ENCODE measurements at places on chromosomes 2 and 18. TPM values are rescaled to one million over a fixed set of nuclear protein-coding genes. Genes with fewer than 3 reads are reported as not detected.

IGFBP5 gene
- total RNA-seq: not detected

VIL1 gene
- total RNA-seq: 0.69 TPM

CDH2 gene
- total RNA-seq: not detected

LYPD6 gene
- not detected for total RNA-seq

POMC gene
- 4.2 TPM for total RNA-seq

PSMA8 gene
- 0.56 TPM for total RNA-seq

KCNK3 gene
- total RNA-seq: not detected

CTAGE1 gene
- not detected for total RNA-seq

UBXN4 gene
- total RNA-seq: 116 TPM

SERPINB10 gene
- total RNA-seq: not detected

GKN2 gene
- not detected for total RNA-seq

NOL4 gene
- not detected for total RNA-seq

RGPD3 gene
- 0.32 TPM for total RNA-seq

COLEC11 gene
- not detected for total RNA-seq

UGT1A4 gene
- total RNA-seq: not detected

CRYBA2 gene
- not detected for total RNA-seq

FBXO41 gene
- 17.7 TPM for total RNA-seq

TDRD15 gene
- not detected for total RNA-seq

FMNL2 gene
- total RNA-seq: 1.7 TPM

FOXD4L1 gene
- total RNA-seq: 0.60 TPM

MAP4K3 gene
- 21.5 TPM for total RNA-seq

C2orf92 gene
- total RNA-seq: 15.0 TPM

STPG4 gene
- 0.73 TPM for total RNA-seq

CLHC1 gene
- 19.5 TPM for total RNA-seq

ACVR2A gene
- 12.1 TPM for total RNA-seq

OSR1 gene
- total RNA-seq: not detected

FOXI3 gene
- total RNA-seq: not detected

AGXT gene
- total RNA-seq: not detected

HOXD3 gene
- total RNA-seq: not detected

TANC1 gene
- 0.19 TPM for total RNA-seq

PTPRM gene
- 8.2 TPM for total RNA-seq

MEIS1 gene
- not detected for total RNA-seq

LYPD6B gene
- total RNA-seq: not detected

DSC2 gene
- not detected for total RNA-seq

SCN9A gene
- total RNA-seq: 1.4 TPM

TUBA3D gene
- total RNA-seq: not detected

Data from naive thymus-derived CD4-positive, alpha-beta T cell (primary cell).